ENCODE measurements at places on chromosomes 12 and 14. TPM values are rescaled to one million over a fixed set of nuclear protein-coding genes. Genes with fewer than 3 reads are reported as not detected.

- H3K36me3 ChIP-seq, result peaks cover 24% of the 10 kb centered on the region
- H3K27me3 ChIP-seq, result no peaks in the 10 kb centered on the region
- no peak overlapping the region for H3K27ac ChIP-seq
- DNase-seq, result peak; percentile 18
- peaks cover 11% of the 10 kb centered on the region for H3K4me1 ChIP-seq
- H3K4me3 ChIP-seq, result no peak overlapping the region
Observed at GRCh38 chr14:104876251-104876699, 11.2 kb downstream of the CEP170B start.

DNA sequence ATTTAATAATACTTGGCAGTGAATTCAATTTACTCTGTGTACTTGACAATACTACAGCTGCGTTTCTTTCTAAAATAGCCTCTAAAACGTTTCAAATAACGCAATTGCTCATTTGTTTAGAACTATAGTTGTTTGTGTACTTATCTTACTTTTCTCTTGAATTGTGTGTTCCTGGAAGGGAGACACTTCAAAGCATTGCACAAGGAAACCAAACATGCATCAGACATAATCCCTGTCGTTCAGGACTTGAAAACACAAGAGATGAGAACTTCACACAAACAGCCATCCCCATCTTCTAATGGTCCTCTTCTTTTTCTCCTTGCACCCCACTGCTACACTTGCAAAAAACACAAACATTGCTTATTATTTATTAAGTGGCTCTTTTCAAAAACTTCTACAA is 38.5 kb downstream of the PTGER2 start:
- no peaks in the 10 kb centered on the region for H3K27me3 ChIP-seq
- DNase-seq, result no peak
- H3K27ac ChIP-seq, result no peak overlapping the region

CLMN gene
- 5.8 TPM for total RNA-seq

GRCh38 chr12:95710386-95710785 is 80.2 kb downstream of the NTN4 start:
- no peaks in the 10 kb centered on the region for H3K36me3 ChIP-seq
- no peaks in the 10 kb centered on the region for H3K27me3 ChIP-seq
- no peak for DNase-seq

- H3K27ac ChIP-seq, result no peak overlapping the region
- H3K36me3 ChIP-seq, result no peaks in the 10 kb centered on the region
- no peaks in the 10 kb centered on the region for H3K27me3 ChIP-seq
Observed at GRCh38 chr12:19896041-19896440, 456.7 kb downstream of the AEBP2 start.

KCNH3 gene
- total RNA-seq, result not detected

DNA sequence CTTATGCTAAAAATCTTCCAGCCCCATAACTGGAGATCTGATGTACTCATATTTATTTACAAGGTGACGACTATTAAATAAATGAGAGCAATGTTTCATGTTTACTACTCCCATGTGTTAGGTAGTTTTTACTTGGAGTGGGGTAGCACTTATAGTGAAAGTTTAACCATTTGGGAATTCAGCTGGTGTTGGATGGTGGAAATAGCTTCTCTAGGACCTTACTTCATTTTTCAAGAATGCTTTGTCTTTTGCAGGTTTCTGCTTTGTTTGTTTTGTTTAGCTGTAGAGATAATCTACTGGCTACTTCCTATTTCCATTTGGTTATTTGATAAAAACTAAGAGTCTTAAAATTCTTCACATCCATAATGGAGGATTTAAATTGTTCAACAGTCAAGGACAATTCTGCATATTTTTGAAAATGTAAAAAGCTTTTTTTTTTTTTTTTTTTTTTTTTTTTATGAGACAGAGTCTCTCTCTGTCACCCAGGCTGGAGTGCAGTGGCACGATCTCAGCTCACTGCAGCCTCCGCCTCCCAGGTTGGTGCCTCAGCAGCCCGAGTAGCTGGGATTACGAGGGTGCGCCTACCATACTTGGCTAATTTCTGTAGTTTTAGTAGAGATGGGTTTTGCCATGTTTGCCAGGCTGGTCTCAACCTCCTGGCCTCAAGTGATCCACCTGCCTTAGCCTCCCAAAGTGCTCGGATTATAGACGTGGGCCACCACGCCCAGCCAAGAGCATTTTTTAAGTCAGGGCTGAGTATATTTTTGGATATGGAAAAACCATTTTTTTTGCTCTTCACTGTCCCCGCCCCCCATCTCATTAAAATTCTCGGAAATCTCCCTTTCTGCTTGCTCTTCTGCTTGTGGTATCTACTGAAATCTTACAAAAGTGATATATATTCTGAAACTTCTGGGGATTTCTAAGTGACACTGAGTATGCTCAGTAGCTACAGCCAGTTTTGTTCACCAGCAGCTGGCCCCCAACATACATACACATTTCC is 1.4 kb upstream of the ABCD2 start:
- peaks cover 5% of the 10 kb centered on the region for H3K4me1 ChIP-seq
- no peak for DNase-seq
- no peaks in the 10 kb centered on the region for H3K27me3 ChIP-seq
- peak overlapping the region; percentile 36 for H3K27ac ChIP-seq

DNA sequence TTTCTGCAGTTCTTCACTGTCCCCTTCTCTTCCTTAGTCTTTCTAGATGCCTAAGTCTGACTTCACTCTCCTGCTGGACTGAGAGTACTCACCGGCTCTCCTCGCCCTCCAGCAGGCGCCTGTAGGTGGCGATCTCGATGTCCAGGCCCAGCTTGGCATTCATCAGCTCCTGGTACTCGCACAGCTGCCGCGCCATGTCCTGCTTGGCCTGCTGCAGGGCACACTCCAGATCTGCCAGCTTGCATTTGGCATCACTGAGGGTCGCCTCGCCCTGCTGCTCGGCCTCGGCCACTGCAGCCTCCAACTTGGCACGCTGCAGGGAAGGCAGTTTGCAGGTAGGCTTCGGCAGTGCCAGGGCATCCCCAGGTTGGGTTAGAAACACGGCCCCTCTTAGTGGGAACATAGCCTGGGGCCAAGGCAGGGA is 5.2 kb downstream of the KRT84 start:
- no peak overlapping the region for H3K27ac ChIP-seq
- DNase-seq, result no peak
- H3K4me1 ChIP-seq, result no peaks in the 10 kb centered on the region
- H3K36me3 ChIP-seq, result no peaks in the 10 kb centered on the region
- H3K27me3 ChIP-seq, result peaks cover 2% of the 10 kb centered on the region

- DNase-seq, result no peak
- H3K4me3 ChIP-seq, result peak overlapping the region; percentile 64
- H3K27me3 ChIP-seq, result no peaks in the 10 kb centered on the region
- H3K36me3 ChIP-seq, result no peaks in the 10 kb centered on the region
- H3K4me1 ChIP-seq, result peaks cover 13% of the 10 kb centered on the region
- H3K27ac ChIP-seq, result no peak overlapping the region
Observed at GRCh38 chr14:77140359-77141213, 1.0 kb downstream of the ZDHHC22 start.

DNA sequence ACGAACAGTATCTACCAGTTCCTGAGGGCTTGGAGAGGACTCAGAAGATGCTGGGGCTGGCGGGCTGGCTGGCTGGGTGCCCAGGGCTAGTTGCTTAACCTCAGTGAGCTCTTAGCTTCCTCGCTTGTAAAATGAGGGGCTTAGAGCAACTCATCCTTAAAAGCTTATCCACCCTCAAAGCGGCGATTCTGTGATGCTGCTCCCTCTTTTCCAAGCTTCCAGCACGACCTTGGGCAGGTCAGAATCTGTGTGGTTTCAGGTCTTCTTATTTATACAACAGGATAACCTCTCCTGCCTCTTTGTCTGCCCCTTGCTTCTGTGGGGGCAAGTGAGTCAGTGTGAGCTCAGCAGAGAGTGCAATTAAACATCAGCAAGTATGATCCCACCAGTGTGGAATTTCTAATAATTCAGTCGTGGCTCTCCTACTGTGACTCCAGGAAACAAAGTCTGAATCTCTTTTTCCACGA is 281.8 kb downstream of the KSR2 start:
- no peaks in the 10 kb centered on the region for H3K27me3 ChIP-seq
- peak; percentile 74 for DNase-seq
- H3K4me3 ChIP-seq, result no peak overlapping the region
- H3K4me1 ChIP-seq, result no peaks in the 10 kb centered on the region
- no peaks in the 10 kb centered on the region for H3K36me3 ChIP-seq
- H3K27ac ChIP-seq, result no peak overlapping the region

TPH2 gene
- total RNA-seq, result not detected

DNA sequence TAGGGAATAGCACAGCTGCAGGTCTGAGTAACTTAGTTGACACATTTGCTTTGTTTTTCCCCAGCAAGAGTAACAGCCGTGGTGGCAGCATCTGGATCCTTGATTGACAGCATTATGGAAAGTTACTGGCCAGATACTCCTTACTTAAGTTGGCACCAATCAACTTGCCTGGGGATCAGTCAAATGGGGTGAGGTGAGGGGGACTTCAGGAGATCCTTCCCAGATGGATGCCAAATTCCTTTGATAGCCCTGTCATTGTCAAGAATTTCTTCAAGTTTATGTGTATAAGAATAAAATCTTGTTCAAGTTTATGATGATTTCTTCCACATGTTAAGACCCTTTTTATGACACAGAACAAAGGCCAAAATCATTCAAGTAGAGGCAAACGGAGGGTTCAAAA is 618.4 kb downstream of the SLC6A15 start:
- H3K36me3 ChIP-seq, result no peaks in the 10 kb centered on the region
- H3K4me3 ChIP-seq, result no peak overlapping the region
- H3K27me3 ChIP-seq, result no peaks in the 10 kb centered on the region
- H3K4me1 ChIP-seq, result no peaks in the 10 kb centered on the region

GRCh38 chr14:35499180-35499579 is 34.8 kb upstream of the INSM2 start:
- no peaks in the 10 kb centered on the region for H3K36me3 ChIP-seq
- no peak for DNase-seq
- no peak overlapping the region for H3K27ac ChIP-seq
- H3K27me3 ChIP-seq, result no peaks in the 10 kb centered on the region
- H3K4me1 ChIP-seq, result no peaks in the 10 kb centered on the region
- no peak overlapping the region for H3K4me3 ChIP-seq

DNA sequence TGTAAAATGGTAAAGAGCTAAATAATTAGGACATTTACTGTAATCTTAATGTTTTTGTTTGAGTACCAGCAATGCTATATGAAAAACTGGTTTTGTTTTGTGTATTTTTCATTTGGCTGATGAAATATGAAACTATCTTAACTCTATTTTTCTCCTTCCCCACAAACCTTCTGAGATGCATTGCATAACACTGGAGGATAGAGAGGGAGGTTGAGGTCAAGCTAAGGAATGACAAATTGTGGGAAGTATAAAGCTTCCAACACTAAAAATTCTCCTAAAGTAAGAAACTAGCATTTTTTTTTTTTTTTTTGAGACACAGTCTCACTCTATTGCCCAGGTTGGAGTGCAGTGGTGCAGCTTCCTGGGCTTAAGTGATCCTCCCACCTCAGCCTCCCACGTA is 31.5 kb upstream of the SRP54 start:
- DNase-seq, result no peak
- H3K27ac ChIP-seq, result no peak overlapping the region
- no peaks in the 10 kb centered on the region for H3K36me3 ChIP-seq
- no peaks in the 10 kb centered on the region for H3K4me1 ChIP-seq

GRCh38 chr14:98462908-98463307 is 809.1 kb downstream of the BCL11B start:
- no peaks in the 10 kb centered on the region for H3K36me3 ChIP-seq
- no peak for DNase-seq
- no peak overlapping the region for H3K27ac ChIP-seq
- H3K4me1 ChIP-seq, result no peaks in the 10 kb centered on the region
- H3K27me3 ChIP-seq, result no peaks in the 10 kb centered on the region

SMAGP gene
- total RNA-seq, result 1.9 TPM

GRCh38 chr12:40313928-40314327 is 89.1 kb downstream of the LRRK2 start:
- H3K27ac ChIP-seq, result no peak overlapping the region
- DNase-seq, result no peak
- no peaks in the 10 kb centered on the region for H3K27me3 ChIP-seq

DNA sequence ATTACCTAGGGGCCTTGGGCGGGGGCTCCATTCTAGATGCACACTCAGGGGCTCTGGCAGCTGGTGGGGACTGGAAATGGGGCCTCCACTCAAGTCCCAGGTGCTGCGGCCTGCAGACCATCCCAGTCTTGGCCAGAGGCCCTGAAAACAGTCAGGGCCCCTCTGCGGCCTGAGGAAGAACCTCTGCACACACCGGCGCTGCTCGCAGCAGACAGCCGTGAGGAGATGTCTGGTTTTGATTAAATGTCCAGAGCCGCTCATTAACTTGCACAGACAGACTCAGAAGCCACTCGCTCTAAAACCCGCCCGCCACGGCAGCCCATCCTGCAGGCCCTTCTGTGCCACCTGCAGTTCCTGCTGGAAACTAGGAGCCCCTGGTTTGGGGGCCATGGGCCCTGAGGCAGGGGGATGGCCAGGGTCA is 36.4 kb upstream of the NCOR2 start:
- no peak overlapping the region for H3K4me3 ChIP-seq
- no peaks in the 10 kb centered on the region for H3K27me3 ChIP-seq
- H3K27ac ChIP-seq, result no peak overlapping the region
- H3K4me1 ChIP-seq, result no peaks in the 10 kb centered on the region

ORAI1 gene
- 33.0 TPM for total RNA-seq

DNA sequence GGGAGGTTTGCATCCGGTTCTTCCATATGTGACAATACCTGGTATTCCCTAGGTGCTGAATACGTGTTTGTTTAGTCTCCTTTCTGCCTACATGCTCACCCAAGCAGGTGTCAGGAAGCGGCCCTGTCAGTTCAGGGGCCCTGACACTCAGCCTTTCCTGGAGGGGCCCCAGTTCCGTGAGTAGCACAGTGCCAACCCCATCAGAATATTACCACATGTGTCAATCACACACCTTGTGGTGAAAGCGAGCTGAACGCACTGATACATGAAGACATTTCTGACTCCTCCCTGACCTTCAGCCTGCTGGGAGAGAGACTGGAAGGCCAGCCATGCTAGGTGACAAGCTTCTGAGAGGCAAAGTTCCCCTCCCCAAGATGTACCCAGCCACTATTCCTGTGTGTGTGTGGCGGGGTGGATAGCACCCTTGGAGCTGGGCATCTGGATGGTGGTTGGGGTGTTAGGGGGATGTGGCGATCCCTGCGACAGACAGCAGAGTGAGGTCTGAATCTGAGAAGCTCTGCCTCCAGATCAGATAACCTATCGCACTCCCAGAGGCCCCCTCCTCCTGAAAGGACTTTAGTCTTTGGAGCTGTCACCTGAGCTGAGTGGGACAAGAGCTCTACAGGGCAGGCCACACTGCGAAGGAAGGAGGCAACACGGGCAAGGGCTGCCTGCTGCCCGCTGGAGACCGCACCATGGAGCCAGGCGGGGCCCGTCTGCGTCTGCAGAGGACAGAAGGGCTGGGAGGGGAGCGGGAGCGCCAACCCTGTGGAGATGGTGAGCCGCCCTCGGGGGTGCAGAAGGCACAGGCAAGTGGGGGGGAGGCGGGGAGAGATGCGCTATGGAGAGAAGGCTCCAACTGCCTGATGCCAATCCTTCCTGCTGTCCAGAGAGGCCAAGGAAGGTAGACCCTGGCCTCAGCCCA is at the start of gene SOAT2:
Gene SOAT2 (plus strand): TSS at position 604 of the 925 bp plus-strand sequence. CDS start 92 bp downstream, at position 696.
- H3K36me3 ChIP-seq, result no peaks in the 10 kb centered on the region
- no peak for DNase-seq
- no peaks in the 10 kb centered on the region for H3K27me3 ChIP-seq
- H3K4me3 ChIP-seq, result no peak within 1 kb of the TSS
- H3K27ac ChIP-seq, result no peak within 1 kb of the TSS

VWF gene
- 136 TPM for total RNA-seq
